Astrocyte of the cerebellum (primary cell): ENCODE measurements at places on chromosomes 7 and 10.

GRCh38 chr10:48417374-48417773, 110.9 kb downstream of the MAPK8 start:
- no peak for DNase-seq

- DNase-seq: no peak
Measured at GRCh38 chr10:92763634-92764155, 73.9 kb downstream of the HHEX start.

DNA sequence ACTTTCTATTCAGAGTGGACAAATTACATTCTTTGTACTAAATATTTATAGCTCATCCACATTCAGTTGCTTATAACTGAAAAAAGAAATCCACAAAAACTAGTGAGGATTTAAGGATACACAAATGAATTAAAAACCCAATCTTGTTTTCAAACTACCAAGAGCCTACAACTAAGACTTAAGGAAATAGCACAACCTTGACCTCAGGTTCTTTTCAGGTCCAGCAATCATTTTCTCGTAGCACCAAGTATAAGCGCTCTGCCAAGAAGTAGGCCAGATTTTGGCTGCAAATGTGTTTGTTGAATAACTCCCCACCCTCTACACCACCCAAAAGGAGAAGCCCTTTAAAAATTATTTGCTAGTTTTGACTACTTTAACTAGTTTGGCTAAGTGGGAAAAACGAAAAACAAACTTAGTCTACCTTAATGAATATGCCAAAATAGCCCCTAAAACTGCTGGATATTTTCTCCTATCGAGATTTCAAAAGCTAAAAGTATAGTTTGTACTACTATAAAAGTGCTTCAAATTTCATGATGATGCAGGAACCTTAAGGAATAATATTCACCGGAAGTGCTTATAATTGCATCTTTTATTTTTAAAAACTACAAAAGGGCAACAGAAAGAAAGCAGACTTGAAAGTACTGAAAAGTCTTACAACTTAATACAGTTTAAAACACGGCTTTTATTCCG, 2.7 kb upstream of the KMT2E start:
- DNase-seq: no peak

- DNase-seq: no peak
Measured at GRCh38 chr7:158760936-158761335, 56.3 kb upstream of the NCAPG2 start.

GRCh38 chr10:63352976-63353375, 112.8 kb downstream of the JMJD1C start:
- DNase-seq: no peak

GRCh38 chr7:51244885-51245284, 71.7 kb downstream of the COBL start:
- no peak for DNase-seq

DNA sequence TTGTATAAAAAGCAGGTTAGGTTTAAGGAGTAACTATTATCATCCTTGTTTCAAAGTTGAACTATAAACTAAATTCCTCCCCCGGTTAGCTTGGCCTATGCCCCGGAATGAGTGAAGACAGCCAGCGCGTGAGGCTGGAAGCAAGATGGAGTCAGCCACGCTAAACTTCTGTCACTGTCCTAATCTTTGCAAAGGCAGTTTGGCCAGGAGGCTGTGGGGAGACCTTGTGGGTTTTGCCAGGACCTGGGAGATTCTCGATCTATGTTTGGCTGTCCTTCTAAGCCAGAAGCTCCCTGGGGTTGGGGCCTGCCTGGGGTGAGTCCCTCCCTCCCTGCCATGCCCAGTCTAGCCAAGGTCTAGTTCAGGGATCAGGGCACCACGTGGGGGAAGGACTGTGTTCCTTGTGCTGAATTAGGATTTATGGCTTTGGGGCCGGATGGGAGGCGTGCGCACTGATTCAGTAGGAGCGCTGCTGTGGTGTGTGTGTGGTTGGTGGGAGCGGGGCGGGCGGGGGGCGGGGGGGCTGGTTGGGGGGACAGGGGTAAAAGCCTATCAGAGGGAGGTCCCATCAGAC, 871 bp upstream of the GTF2IRD1 start:
- no peak for DNase-seq

GRCh38 chr7:151129117-151129959, 38.2 kb downstream of the GBX1 start:
- DNase-seq: no peak

- DNase-seq: no peak
Measured at GRCh38 chr7:144629598-144629997, 206.3 kb downstream of the TPK1 start.

DNA sequence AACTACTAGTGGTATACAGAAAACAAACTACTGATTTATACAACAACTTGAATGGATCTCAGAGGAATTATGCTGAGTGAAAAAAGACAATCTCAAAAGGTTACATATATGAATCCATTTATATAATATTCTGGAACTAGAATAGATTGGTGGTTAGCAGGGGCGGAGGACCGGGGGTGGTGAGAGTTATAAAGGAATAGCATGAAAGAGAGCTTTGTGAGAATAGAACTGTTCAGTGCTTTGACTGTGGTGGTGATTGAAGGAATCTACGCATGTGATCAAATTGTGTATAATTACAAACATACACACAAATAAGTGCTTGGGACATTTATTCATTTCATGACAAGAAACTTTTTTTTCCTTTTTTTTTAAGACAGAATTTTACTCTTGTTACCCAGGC, 19.6 kb downstream of the RAB19 start:
- no peak for DNase-seq

- peak; percentile 41 for DNase-seq
Measured at GRCh38 chr7:22728401-22729029, 1.5 kb downstream of the IL6 start.

GRCh38 chr7:155860461-155860839, 48.2 kb upstream of the SHH start:
- no peak for DNase-seq

- DNase-seq: no peak
Measured at GRCh38 chr10:61448841-61449600, 4.2 kb downstream of the TMEM26 start.

DNA sequence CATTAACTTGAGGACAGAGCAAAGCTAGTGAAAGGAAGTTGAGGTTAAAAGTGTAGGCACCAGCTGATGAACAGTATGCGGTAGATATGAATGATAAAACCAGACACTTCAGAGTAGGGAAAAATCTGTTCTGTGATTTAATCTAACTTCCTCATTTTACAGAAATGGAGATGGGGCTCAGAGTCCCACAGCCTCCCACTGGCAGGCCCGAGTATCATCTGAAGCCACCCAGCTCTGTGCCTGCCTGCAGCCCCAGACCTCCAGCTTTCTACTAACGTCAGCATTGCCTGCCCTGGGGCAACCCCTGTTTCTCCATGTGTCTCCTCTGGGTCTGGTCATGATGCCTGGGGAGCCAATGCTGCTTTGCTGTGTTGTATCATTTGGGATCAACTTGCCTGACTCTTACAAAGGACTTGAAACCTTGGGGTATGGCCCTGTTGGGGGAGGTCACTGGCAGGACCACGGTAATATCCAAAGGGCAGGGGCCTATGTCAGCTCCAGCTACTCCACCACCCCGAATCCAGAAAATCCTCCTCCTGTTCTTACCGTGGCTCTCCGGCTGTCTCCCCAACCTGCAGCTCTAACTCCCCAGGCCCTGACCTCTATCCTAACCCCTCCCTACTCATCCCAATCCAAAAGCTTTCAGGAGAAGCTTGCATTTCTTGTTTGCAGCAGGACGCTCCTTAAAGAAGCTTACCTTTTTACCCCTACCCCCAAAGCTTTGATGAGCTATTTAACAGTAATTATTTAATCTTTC, 56.2 kb upstream of the NPY start:
- DNase-seq: no peak

DNA sequence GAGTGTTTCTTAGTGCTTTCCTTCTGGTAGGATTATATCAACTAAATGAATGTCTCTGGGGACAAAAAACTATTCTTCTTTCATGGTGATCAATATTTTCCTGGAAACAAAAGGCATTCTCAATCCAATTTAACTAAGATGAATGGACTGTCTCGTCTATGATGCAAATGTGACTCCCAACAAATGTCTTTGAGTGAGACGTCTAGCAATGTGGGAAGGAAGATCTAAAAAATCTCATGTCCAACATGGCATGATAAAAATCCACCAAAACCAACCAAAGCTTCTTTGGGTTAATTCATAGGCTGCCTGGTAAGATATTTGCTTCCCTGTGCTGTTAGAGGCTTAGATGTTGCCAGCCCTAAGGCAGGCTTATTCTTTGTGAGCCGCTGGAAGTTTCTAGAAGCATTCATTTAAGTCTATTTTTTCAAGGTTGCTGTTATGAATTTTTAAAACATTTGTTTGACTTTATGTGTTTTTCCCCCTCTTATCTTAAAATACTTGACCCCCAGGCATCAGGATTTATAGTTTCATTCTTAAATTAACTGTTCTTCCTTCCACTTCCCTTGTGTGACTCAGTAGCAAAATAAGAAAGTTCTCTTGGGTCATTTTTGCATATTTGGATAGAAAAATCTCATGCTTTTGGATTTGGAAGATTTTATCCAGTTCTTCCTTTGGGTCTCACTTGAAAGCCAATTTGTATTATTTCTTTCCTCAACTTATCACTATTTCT, 156.3 kb downstream of the NRP1 start:
- no peak for DNase-seq

- no peak for DNase-seq
Measured at GRCh38 chr7:121301446-121302213, 27.2 kb upstream of the WNT16 start.

DNA sequence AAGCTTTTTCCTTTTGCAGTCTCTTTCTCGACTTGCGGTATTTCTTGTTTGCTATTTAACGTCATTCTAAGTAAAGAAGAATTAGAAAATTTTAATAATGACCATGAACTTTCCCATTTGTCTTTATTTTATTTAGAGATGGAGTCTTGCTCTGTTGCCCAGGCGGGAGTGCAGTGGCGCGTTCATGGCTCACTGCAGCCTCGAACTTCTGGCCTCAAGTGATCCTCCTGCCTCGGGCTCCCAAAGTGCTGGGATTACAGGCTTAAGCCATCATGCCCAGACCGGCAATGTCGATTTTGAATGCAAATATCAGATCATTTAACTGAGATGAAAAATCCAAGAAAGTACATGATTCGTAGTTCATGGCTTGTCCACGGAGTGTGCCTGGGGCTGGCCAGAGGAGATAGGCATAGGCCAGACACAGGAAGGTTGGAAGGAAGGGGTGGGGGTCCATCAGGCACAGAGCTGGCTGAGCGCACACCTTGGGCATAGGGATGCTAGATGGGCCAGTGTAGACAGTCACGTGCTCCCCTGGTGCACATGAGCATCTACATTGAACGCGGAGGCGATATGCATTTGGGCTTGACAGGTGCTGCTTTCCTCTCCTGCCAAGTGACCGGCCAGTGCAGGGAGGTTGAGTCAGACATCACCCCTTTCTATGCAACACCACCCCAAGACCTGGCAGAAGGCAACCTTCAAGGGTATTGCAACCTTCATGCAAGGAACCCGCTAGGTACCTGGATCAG, 38.9 kb upstream of the DAGLB start:
- no peak for DNase-seq

GRCh38 chr10:104895981-104896380, 254.9 kb downstream of the SORCS3 start:
- no peak for DNase-seq

DNA sequence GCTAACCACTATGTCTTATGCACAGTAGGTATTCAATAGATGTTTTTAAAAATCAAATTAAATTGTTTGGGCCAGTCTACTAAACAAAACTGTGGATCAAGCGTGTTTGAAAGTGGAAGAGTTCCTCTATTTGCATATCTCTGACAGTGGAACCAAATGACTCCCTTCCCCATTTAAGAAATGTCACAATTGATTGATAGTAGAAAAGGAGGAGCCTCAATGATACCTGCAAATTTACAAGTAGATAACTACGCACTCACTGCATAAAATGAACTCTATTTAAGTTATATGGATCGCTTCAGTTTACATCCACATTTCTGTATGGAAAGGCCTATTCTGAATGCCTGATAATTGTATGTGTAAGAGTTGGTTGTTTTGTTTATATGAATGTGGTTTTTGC, 163.3 kb upstream of the MTPN start:
- DNase-seq: no peak

GRCh38 chr10:36675458-36675880, 449.9 kb upstream of the ANKRD30A start:
- no peak for DNase-seq

GRCh38 chr7:88212918-88213317, 6.9 kb downstream of the SRI start:
- no peak for DNase-seq

DNA sequence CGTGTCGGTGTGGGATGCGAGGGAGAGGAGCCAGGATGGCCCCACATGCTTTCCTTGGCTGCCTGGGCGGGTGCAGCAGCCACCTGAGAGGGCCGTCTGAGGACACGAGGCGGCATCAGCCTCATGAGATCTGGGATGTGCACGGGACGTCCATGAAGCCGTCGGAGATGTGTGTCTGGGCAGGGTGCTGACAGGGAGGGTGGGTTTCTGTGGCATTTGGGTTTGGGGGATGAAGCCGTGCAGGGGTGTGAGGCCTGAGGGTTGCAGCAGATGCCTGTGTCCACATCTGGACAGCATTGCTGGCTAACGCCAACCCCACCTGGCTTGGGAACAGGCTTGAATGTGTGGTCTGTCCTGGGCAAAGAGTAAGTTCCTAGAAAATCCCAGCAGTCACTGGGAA, 179.5 kb downstream of the DNAJB6 start:
- no peak for DNase-seq
